Activated CD4-positive, alpha-beta T cell treated with anti-CD3 and anti-CD28 coated beads, Interleukin-2, amount 10 ng/mL, durations not matched to agents 24 days and 14 days (primary cell): ENCODE measurements at places on chromosomes 1 and 21. TPM values are rescaled to one million over a fixed set of nuclear protein-coding genes. Genes with fewer than 3 reads are reported as not detected.

GRCh38 chr1:71656902-71657301, 576.1 kb upstream of the ZRANB2 start:
- DNase-seq: no peak

GRCh38 chr1:240616018-240616417, 4.1 kb upstream of the GREM2 start:
- DNase-seq: no peak

GRCh38 chr21:18810136-18810535, 406.6 kb upstream of the TMPRSS15 start:
- DNase-seq: no peak

- no peak for DNase-seq
Measured at GRCh38 chr1:118012515-118013124, 83.1 kb downstream of the WDR3 start.

DNA sequence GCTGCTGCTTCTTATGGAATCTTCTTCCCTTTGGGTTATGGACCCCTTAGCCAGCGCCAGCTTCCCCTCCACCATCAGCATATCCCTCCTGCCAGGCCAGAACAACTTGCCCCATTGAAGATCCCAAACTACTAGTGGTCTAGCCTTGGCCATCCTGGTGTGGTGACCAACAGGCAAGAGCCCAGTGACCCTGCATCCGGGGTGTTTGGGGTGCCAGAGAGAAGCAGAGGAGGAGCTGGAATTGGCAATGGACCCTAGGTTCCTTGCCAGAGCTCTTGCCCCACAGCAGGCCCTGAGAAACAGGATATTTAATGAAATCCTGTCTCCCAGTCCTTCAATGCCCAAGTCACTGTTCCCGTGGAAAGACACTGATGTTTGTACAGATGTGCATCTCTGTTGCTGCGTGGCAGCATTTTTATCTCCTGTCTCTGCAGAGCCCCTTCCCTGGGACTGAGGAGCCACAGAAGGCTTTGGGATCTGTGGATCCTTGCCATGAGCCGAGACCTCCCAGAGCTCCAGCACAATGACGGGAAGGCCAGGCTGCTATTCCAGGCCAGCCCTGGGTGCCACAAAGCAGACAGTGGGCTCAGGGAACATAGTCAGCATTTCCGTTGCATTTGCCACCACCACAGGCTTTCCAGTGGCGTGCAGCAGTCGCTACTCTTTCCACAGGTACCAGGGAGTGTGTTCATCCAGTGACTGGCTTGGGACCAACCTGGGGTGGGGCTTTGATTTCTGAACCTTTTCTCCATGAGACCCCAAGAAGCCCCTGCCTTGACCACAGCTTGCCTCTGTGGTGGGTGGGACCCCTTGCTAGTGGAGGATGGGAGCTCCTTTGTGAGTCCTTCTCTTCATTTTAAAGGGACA, 21.6 kb downstream of the NAV1 start:
- DNase-seq: no peak

- no peak for DNase-seq
Measured at GRCh38 chr1:198876371-198876871, 237.6 kb downstream of the PTPRC start.

DNA sequence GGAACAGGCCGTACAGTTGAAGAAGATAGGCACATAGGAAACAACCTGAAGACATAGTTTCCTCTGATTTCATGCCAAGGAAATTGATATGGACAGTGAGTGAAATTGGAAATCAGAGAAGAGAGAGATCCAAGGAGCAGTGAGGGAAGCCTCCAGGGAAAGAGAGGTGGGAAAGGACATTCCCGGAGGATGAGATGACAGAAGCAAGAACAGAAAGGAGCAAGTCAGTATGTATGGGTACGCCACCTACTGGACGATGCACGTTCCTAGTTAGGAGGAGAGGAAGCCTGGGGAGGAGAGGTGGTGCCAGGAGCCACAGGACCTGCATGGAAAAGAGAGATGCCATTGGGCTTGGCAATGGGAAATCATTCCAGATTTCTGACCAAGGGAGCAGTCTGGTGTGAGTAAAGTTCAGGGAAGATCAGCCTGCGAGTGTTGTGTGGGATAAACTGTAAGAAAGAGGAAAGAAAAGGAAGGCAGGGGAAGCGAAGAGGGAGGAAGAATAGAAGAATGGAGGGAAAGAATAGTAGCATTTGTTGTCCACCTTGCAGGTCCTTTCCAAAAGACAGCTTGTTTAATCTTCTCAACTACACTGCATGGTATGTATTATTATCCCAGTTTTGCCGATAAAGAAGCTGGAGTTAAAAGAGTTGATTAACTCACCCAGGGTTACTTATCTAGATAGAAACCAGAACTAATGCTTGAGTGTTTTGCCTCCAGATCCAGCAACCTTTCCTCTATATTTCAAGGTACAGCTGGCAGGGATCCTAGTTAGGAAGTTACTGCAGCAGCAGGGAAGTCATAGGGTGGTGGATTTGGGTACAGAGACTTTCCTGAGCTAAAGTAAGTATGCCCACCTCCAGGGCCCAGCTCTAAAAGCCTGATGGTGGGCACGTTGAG, 27.4 kb downstream of the C1orf116 start:
- DNase-seq: peak; percentile 77

DNA sequence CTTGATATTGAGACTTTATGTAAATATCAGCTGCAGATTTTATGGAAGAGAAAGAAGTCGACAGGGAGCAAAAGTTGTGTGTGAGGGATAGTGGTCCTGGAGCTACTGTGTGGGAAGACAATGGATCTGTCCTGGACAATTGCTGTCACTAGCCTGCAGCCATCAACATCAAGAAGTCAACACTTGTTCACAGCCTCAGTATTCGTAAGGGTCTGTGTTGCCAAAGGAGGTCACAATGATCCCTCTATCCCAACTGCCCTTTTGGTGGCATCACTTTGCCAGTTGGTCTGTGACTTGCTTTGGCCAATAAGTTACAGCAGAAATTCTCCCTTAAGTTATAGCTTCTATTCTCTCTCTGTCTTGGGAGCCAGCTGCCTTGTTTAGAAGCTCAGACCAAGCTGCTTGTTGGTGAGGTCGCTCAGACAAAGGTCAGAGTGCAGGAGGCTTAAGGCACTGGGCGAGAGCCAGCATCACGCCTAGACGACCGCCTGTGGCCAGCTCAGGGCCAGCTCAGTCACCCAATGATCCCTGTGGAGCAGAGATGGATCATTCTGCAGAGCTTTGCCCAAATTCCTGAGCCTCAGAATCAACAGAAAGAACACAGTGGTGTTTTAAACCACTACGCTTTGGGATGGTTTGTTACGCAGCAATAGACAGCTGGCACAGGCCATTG, 134.9 kb downstream of the RHOU start:
- no peak for DNase-seq

GRCh38 chr1:67261680-67262079, 46.0 kb upstream of the IL12RB2 start:
- peak; percentile 83 for DNase-seq

GRCh38 chr1:41464885-41465284, 19.6 kb downstream of the EDN2 start:
- no peak for DNase-seq

- DNase-seq: no peak
Measured at GRCh38 chr1:94560333-94560732, 18.8 kb upstream of the F3 start.

DNA sequence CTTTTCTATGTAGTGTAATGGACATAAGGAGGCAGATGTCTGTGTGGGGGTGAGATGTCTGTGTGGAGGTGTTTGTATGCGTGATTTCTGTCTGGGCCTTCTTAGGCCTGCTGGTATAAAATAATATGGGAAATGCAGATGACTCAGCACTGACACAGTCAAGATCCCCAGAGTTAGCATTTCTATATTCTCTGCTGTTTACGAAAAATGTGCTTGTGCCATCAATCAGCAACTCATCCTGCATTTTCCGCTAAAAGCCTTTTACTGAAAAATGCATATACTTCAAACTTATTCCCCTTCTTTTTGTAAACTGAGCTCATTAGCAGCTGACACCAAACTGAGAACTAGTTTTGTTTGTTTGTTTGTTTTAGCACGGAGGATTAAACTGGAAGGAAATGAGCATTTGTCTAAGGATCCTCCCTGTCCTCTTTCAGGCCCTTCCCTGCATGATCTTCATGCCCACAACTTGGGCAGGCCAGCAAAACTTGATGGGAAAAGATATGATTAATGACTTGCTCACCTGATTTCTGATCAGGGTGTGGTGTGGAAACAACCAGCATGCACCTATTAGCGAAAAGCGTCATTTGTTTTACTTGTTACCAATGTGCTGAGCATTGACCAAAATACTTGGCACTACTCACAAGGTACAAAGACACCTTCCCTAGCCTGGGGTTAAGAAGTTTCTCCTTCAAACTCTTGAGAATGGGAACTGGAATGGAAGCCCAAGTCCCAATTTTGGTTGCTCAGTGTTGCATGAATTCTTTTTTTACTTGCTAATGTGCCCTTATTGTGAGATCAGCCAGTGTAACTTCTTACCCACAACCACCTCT, 77.4 kb downstream of the NDUFS5 start:
- DNase-seq: no peak

DNA sequence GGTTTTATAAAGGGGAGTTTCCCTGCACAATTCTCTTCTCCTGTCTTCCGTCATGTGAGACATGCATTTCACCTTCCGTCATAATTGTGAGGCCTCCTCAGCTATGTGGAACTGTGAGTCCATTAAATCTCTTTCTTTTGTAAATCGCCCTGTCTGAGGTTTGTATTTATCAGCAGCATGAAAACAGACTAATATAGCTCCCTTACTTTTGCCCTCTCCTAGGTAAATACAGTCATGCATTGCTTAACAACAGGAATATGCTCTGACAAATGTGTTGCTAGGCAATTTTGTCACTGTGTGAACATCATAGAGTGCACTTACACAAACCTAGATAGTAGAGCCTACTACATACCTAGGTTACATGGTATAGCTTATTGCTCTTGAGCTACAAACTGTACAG, 616.8 kb downstream of the RWDD3 start:
- no peak for DNase-seq

- no peak for DNase-seq
Measured at GRCh38 chr1:156416993-156417392, 48.0 kb downstream of the RHBG start.

- no peak for DNase-seq
Measured at GRCh38 chr1:153685544-153686340, 7.3 kb downstream of the NPR1 start.

- DNase-seq: peak; percentile 81
Measured at GRCh38 chr1:24745711-24746413, 615 bp downstream of the CLIC4 start.

The SPRR2E gene
- not detected in 2 replicates for total RNA-seq

The CR2 gene
- total RNA-seq: 0.24 TPM in 1 of 2 replicates, not detected in the other

GRCh38 chr1:9044236-9044635, 18.0 kb upstream of the SLC2A7 start:
- DNase-seq: no peak

- DNase-seq: no peak
Measured at GRCh38 chr1:58932859-58933598, 149.2 kb upstream of the JUN start.

- no peak for DNase-seq
Measured at GRCh38 chr21:45308194-45309068, 20.7 kb upstream of the POFUT2 start.

The FCRL5 gene
- total RNA-seq: not detected in 2 replicates

DNA sequence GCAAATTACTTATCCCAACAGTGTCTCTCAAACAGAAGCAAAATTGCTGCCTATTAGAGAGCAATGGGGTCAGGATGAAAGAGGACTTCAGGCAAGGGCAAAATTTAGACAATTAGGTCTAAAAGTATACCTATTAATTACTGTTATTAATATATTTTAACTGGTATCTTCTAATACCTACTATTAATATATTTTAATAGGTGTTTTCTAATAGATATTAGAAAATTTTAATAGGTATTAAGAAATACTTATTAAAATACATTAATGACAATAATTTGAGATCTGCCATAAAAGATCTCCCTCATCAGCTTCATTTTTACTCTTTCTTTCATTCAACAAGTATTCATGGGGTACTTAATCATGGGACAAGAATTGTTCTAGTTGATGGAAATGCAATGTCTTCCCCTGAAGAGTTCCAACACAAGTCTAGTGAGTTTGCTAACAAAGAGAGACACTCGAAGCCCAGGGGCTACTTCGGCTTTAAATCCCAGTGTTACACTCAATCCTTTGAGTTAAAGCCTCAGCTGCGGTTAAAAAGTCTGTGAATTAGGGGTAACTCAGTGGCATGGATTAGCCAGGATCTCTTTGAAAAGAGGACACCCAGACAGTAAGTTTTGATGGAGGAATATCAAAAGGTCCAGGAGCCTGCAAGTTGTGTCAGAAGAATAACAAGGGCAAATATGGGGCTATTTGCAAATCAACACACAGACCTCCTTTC, 44.1 kb downstream of the STYXL2 start:
- DNase-seq: no peak

The COL11A1 gene
- total RNA-seq: not detected in 2 replicates

The TMEM269 gene
- total RNA-seq: 0.12 TPM in 1 of 2 replicates, not detected in the other

The PRKACB gene
- total RNA-seq: 19.1 and 19.3 TPM in 2 replicates

DNA sequence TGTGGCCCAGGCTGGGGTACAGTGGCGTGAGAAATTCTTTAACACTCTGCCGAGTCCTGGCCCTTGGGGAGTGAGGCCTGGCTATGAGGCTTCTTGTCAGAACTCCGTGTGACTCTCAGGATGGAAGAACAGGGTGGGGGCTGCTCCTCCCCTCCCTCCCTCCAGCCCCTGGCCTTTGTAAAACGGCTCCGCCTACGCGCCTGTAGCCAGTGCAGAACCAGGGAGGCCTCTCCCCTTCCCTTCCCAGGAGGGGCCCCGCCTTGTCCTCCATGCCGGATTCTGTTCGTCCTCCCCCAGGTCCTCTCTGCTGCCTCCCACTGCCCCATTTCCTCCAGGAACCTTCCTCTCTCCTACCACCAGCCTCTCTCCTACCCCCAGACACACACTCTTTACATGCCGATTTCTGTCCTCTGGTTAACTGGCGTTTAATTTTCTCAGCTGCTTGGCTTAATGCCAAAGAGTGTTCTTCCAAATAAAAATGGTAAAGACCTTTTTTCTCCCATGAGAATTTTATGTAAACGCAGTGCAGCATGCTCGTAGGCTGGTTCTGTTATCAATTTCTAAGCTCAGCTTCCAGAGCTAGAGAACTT, 21.0 kb downstream of the PDE9A start:
- DNase-seq: no peak

GRCh38 chr1:40899230-40899870, 37.2 kb upstream of the CITED4 start:
- DNase-seq: no peak

- no peak for DNase-seq
Measured at GRCh38 chr21:28089599-28090441, 902.9 kb downstream of the LTN1 start.

GRCh38 chr1:229027622-229028182, 243.2 kb upstream of the RAB4A start:
- peak; percentile 72 for DNase-seq

GRCh38 chr1:20198918-20199317, 12.6 kb upstream of the PLA2G2C start:
- DNase-seq: no peak

The SPATA46 gene
- total RNA-seq: not detected in 2 replicates

The DNTTIP2 gene
- total RNA-seq: 85.4 and 89.9 TPM in 2 replicates

DNA sequence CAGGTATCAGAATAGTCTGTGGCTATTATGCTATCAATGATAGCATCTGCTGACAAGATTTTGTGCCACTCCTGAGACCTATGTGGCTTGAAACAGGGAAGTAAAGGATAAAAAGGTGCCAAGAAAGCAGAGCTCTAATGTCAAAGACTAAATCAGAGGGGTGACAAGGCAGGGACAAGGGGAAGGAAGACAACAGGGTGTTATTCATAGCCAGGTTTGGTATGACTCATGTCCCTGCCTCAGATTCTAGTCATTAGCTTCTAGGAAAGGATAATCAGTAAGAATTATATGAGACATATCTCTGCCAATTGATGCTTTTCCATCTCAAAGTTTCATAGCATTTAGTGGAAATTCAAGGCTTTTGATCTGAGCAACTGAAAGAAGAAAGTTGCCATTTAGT, 31.8 kb upstream of the PLD5 start:
- DNase-seq: no peak
